ENCODE measurements at places on chromosomes 3 and 15.
A peak's percentile ranks its signal among the peaks of the same experiment; 100 is the strongest.

DNA sequence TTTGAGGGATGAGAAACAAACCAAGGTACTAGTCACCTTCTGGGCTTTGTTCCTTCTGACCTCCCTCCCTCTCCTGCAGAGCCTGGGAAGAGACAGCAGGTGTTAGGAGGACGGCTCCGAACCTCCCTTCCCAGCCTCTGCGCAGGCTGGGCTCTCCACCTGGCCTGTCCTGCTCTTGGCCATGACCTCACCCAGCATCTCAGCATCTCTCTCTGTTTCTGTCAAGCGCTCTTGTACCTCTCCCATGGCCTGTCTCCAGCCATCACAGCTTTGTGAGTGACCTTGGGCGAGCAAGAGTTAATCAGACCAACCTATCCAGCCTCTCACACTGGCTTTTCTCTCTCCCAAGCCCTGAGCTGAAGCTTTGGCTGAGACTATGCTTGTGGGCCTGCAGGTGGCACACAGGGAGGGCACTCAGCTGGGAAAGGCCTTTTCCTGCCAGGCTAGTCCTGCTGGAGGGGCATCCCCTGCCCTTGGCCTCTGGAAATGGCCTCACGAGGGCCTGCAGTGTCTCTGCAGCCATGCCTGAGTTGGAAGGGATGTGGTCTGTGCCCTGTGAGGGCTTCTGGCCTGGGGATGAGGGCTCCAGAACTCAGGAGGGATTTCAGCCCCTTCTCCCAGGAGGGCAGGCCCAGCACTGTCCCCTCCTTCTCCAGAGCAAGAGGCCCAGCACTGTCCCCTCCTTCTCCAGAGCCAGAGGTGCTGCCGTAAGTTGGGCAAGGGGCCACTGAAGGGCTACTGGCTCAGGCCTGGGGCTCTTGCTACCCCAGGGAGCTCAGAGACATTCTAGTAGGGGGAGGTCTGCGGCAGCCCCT, 2.1 kb downstream of the CHST13 start:
- DNase-seq, result no peak

- no peak for DNase-seq
Observed at GRCh38 chr3:105728771-105729312, 140.0 kb downstream of the CBLB start.

- DNase-seq, result peak; percentile 32
Observed at GRCh38 chr3:170222647-170223541, 670 bp downstream of the PRKCI start.

GRCh38 chr15:57657619-57658018, 48.9 kb upstream of the POLR2M start:
- DNase-seq, result no peak

DNA sequence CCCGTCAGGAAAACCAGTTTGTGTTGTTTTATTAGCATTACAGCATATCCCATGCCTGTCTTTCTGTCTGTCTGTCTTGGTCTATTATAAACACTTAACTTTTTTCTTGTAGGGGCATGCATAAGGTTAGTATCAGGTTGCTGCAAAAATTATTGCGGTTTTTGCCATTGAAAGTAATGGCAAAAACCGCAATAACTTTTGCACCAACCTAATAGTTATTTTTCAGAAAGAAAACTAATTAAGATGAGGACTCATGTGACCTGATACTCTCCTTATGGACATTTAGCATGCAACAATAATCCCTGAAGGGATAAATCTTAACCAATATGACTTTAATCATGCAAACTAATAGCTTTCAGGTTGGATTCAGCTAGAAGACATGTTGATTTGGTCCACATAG, 326.7 kb upstream of the SUCLG2 start:
- no peak for DNase-seq
